ENCODE measurements at places on chromosomes 2 and 18. TPM values are rescaled to one million over a fixed set of nuclear protein-coding genes. Genes with fewer than 3 reads are reported as not detected.

LYG2 gene
- total RNA-seq, result not detected

LIMS4 gene
- 5.3 TPM for total RNA-seq

DNA sequence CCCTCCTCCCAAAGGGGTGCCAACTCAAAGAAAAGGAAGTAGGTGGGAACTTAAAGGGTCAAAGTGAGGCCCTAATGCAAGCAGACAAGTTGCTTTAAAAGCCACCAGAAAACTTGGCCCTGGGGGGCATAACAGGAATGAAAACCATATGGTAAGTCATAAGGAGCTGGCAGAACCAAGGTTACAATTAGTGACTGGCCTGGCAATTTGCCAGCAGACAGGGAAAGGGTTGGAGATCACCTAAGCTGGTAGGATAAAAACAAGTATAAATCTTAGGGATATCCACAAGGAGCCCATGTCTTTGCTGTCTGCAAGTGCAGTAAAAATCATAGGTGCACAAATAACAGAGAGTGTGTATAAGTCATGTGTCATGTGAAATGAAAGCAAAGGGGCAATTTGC is 256.7 kb upstream of the LRRTM4 start:
- no peak for DNase-seq

GRCh38 chr2:23120161-23120560 is 264.8 kb upstream of the KLHL29 start:
- no peak for DNase-seq

DNA sequence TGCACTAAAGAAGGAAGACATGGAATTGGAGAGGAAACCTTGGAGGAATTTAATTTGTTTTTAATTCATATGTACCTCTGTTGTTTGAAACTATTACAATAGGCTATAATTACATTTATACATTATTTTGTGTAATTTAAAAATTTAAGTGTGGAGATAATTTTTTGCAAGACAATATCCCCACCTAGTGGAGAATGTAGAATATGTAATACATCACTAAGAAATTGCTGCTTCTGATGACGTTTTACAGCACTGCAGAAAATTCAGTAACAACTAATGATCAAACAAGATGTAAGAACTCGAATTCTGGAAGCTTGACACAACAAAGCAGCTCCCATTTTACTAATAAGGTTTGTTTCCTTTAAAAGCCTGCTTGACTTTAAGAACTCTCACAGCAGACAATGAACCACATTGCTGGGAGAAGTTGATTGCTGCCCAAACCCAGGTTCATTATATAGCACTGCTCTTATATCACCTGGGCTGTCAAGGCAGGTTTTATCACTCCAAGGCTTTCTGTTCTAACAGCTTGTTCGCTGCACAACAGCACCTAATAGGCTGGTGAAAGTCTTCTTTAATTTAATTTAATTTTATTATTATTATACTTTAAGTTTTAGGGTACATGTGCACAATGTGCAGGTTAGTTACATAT is 53.4 kb downstream of the THADA start:
- DNase-seq, result no peak

- DNase-seq, result no peak
These were observed 381.7 kb downstream of the CDH19 start for GRCh38 chr18:66222174-66222573.

EVX2 gene
- not detected for total RNA-seq

GRCh38 chr2:42987112-42987922 is 194.9 kb upstream of the HAAO start:
- no peak for DNase-seq

DNA sequence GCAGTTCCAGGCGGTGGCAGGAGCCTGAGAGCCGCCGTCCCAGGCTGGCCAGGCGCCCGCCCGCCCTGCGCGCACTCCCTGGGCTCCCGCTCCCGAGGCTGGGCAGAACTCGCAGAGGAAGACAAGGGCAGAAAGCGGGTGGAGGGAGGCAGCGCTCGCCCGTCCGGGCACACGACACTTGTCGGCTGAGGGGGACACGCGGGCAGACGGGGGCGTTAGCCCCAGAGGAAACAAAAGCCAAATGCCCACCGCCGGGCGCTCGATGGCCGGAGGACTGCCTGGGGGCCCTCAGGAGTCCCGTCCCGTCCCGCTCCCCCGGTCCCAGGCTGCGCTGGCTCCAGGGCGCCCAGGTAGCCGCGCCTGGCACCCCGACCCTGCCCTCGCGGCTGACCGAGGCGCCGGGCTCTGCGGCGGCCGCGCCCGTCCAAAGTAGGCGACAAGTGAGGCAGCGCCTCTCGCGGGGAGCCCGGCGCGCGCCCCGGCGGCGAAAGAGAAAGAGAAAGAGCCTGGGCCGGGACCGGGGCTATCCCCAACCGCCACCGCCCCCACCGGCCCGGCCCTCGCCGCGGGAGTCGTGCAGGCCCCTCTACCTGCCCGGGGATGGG is 491 bp downstream of the L3MBTL4 start:
- peak; percentile 70 for DNase-seq

GRCh38 chr18:56112013-56112749 is 524.2 kb upstream of the TCF4 start:
- no peak for DNase-seq

TMEM247 gene
- not detected for total RNA-seq

SIX3 gene
- not detected for total RNA-seq

DNA sequence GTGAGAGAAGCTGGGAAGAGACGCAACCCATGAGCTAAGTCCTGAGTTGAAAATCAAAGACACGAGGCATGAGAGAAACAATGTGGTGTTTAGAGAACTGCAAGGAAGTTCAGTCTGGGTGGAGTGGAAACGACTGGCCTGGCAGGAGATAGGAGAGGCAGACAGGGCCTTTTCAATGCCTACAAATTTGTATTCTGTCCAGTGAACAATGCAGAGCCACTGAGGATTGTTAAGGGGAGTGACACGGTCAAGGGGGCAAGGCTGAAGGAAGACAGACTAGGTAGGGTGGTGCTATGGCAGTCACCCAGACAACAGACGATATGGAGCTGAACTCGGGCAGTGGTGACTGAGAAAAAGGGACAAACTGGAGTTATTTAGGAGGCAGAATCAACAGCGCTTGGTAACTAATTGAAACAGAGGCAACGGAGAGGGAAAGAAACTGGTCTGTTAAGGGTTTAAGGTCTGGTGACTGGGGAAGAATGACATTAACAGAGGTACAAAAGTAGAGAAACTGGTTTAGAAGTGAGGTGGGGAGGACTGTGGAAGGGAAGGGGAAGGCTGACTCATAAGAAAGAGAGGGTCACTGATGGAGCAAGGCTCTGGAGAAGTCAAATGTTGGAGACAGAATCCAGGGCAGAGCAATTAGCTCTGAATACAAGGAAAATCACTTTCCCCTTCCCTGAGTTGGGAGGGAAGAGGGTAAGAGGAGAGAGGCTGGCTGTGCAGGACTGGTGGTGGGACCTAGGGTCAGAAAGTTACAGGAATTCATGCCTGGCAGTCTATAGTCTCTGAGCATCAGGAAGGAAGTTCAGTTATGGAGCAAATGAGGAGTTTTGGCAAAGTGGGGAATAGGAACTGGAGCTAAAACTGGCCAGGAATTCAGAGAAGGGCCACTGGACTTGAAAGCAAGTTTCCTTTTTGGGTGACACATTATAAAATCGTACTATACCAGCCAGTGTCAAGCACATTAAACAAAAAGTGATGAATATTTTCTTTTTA is 63.4 kb upstream of the CHRNA1 start:
- DNase-seq, result no peak

- DNase-seq, result no peak
These were observed 128.5 kb downstream of the TANC1 start for GRCh38 chr2:159096901-159097300.

- DNase-seq, result no peak
These were observed 47.0 kb downstream of the STAT4 start for GRCh38 chr2:191103774-191104173.

DNA sequence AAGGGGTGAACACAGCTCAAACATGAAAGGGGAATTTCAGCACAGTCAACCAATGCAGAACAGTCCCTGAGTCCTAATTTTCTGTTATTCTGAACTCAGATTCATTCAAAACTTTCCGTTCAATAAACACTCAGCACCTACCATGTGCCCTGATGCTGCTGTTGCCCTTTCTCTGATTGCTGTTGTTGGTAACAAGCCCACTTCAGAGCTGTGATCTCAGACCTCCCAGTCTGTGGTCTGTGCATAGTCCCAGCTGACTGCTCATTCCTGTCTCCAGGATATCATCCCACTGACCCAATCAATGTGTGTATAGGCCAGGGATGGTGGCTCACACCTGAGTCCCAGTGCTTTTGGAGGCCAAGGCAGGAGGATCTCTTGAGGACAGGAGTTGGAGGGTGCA is 82.7 kb upstream of the SLC35G4 start:
- no peak for DNase-seq

DNA sequence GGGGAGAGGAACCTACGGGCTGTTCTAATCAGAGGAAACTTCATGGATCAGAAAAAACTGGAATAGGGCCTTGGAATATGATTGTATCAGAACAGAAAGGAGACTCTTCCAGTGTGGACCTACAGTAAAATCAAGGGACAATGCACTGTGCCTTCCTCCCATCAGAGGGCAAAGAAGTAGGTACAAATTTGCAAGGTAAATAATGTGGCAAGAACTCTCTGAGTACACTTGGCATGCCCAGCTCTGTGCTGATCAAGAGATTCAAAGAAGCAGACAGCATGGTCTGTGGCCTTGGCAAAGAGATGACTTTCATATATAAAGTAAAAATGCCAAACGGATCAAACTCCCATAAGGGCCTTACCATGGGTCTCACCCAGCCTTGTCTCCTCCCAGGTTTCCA is 242.6 kb upstream of the OSR1 start:
- DNase-seq, result no peak

DNA sequence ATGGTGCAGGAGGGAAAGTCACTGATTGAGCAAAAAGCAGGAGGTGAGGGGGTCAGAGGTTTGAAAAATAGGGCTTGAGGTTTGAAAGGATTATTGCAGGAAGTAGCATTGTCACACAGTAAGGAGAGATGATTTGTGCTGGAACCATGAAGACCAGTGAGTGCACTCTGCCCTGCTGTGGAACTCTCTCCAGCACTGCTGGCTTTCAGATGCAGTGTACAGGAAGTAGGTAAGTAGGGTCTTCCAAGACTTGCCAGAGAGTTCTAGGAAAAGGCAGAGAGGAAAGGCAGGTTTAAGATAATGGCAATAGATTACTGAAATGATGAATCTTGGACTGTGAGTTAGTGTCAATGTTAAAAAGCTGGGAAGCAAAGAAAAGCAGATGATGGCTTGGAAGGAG is 11.2 kb downstream of the SP110 start:
- DNase-seq, result no peak

- DNase-seq, result peak; percentile 25
These were observed 178.5 kb downstream of the PDE1A start for GRCh38 chr2:182248362-182248761.

GRCh38 chr2:128717758-128718710 is 399.4 kb upstream of the HS6ST1 start:
- no peak for DNase-seq

DNA sequence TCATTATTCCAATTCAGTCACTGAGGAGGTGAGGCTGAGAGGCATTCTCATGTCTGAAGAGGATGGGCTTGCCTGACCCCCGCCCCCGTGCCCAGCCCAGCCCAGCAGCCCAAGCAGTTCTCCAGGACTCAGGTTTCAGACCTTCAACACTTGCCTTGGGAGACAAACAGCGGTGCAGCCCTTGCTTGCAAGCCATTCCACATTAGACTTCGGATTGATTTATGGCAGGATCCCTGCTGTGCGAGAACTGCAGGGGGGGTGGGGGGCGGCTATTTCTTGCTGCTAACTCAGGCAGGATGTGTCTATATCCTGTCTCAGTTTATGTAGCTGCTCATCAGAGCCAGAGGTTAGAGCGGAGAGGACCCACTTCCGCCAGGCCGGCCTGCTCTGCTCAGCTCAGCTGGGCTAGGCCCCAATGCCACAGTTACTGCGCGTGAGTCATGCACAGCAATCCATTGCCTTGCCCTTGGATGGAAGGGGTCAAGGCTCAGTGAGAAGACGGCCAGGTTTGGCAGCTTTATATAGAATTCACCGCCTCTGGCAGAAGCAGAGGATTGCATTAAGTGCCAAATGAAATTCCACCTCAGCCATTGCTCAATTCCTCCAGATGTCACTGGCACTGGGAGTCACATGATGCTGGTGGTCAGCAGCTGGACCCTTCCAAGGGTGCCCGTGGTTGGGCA is 1.8 kb downstream of the GYPC start:
- DNase-seq, result peak; percentile 94

DNA sequence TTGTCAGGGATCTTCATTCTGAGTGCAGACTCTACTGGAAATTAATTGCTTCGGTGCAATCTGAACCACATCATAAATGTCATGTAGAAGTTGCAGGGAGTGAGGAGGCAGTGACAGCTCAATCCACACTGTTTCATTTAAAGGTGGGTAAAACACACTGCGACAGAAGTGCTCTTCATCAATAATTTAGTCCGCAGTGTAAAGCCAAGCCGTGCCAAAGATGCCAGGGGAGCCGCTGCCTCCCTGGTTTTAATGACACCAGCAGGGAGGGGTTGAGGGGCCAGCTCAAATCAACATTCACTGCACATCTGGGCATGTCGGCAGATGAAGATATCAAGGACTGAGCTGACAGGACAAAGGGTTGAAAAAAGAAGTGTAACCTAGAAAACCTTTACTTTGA is 305.7 kb upstream of the VRK2 start:
- no peak for DNase-seq

GRCh38 chr2:72570413-72570812 is 255.4 kb downstream of the EXOC6B start:
- no peak for DNase-seq

- peak; percentile 12 for DNase-seq
These were observed 104.5 kb downstream of the EPHA4 start for GRCh38 chr2:221467610-221468009.

- DNase-seq, result no peak
These were observed 2.2 kb downstream of the MYO7B start for GRCh38 chr2:127537644-127538043.

- DNase-seq, result no peak
These were observed 292.6 kb downstream of the FSIP2 start for GRCh38 chr2:186031229-186031628.

GRCh38 chr2:205837663-205838062 is 155.4 kb downstream of the NRP2 start:
- no peak for DNase-seq

- no peak for DNase-seq
These were observed 60.3 kb upstream of the LYPD6B start for GRCh38 chr2:148978026-148978685.

GRCh38 chr2:73933194-73933593 is 6.5 kb downstream of the DGUOK start:
- no peak for DNase-seq

- peak; percentile 23 for DNase-seq
These were observed 46.2 kb downstream of the MEIS1 start for GRCh38 chr2:66481100-66481549.

- no peak for DNase-seq
These were observed 61.6 kb downstream of the SCN9A start for GRCh38 chr2:166314022-166314759.

DNAH6 gene
- 0.09 TPM for total RNA-seq

- no peak for DNase-seq
These were observed 135.1 kb downstream of the DLGAP1 start for GRCh38 chr18:4319738-4320677.

CFC1 gene
- total RNA-seq, result not detected
